ENCODE measurements at places on chromosomes 16 and 17.

DNA sequence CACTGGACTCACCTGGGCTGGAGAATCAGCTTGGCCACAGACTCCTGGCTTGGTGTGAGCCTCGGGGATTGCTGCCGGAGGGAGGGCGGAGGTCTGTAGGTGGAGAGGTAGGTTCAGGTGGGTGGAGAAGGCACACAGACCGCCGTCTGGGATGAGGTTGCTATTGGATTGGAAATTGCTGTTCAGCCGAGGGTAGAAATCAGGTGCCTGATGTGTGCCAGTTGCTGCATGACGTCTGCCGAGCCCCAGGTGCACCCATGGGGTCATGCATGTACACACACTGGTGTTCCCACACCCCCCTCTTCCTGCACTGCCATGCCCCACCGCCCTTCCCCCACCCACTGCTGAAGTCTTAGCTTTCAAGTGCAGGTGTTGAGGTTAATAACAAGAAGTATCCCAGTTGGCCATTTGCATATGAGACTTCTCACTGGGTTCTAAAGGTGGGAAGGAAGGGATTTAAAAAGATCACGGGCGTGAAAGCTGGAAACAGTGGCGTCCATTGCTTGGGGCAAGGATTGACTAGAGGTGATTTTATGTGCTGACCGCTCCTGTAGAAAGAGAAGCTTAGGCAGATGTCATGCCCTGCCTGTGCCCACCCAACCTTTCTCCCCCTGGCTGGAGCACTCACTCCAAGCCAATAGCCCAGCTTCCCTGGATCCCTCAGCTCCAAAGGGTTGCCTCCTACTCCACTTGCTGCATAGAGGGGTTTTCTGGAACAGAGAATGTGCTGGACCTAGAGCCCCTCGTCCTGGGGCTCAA, 193.6 kb downstream of the CCDC182 start:
- no peak for DNase-seq

- peak; percentile 71 for DNase-seq
These were observed 40.6 kb downstream of the GDE1 start for GRCh38 chr16:19481296-19481695.

- DNase-seq: peak; percentile 44
These were observed 38.4 kb downstream of the UTP18 start for GRCh38 chr17:51298508-51299371.

- no peak for DNase-seq
These were observed 299.8 kb downstream of the CNTNAP4 start for GRCh38 chr16:76577003-76577402.

DNA sequence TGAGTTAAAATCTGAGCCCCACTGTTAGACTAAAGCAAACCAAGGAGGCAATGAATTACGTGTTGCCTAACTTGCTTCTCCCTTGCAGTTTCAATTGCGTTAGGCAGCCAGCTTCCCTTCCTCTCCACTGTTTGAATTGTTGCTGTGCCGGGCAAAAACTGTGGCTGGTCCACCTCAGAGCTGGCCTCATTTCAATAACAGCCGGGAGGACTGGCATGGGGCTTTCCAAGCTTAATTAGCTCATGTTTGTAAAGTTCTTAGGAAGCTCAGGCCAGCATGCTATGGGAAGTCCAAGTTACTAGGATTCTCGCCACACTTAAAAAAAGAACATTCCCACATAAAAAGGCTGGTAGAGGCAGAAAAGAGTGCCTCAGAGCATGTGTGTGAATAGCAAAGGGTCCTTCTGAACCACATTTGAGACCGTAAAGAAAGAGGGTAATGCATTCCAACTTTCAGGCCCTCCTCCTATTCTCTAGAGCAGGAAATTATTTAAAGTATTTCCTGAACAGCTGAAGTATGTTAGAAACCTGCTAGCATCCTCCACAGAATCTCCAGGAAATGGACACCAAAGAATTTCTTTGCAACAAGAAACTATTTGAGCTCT, 79.0 kb upstream of the SMURF2 start:
- no peak for DNase-seq

- peak; percentile 31 for DNase-seq
These were observed 1.6 kb downstream of the CMIP start for GRCh38 chr16:81445966-81446906.

GRCh38 chr17:68560966-68561720, 40.0 kb downstream of the FAM20A start:
- no peak for DNase-seq

- DNase-seq: no peak
These were observed 23.9 kb upstream of the DHRS13 start for GRCh38 chr17:28926786-28927185.

GRCh38 chr17:68296217-68297191, 5.2 kb downstream of the ARSG start:
- DNase-seq: no peak

DNA sequence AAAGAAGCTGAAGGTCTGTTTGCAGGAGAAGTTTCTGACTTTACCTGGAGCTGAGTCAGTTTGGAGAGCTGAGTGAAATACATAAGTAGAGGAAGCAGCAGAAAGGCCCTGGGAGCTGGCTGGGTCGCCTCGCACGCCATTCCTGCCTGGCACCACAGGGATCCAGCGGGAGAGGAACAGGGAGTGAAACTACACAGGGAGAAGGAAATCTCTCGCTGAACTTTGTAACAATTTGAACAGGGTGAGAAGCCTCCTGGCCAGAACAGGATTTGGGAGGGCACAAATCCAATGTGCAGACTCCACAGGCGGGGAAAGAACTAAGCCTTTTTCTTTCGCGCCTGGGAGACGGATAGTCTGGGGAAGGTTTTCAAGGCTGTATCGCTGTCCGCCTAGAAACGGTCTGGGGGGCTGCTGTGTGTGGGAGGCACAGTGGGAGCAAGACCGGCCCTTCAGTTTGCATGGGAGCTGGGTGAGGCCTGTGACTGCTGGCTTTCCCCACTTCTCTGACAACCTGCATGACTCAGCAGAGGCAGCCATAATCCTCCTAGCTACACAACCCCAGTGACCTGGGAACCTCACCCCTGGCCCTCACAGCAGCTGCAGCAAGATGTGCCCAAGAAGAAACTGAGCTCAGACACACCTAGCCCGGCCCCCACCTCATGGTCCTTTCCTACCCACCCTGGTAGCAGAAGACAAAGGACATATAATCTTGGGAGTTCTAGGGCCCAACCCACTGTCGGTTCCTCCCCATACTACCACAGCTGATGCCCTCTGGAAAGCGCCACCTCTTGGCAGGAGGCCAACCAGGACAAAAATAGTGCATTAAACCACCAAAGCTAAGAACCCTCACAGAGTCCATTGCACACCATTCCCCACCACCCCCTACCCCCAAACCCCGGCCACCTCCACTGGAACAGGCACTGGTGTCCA, 778.6 kb downstream of the KCNJ2 start:
- DNase-seq: no peak

DNA sequence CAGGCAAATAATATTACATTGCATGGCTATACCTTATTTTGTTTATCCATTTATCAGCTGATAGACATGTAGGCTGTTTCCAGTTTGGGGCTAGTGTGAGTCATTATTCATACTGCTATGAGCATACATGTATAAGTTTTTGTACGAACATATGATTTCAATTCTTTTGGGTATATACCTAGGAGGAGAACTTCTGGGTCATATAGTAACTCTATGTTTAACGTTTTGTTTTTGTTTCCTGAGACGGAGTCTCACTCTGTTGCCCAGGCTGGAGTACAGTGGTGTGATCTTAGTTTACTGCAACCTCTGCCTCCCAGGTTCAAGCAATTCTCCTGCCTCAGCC, 2.4 kb upstream of the ITGAL start:
- DNase-seq: no peak

- DNase-seq: no peak
These were observed 1.8 kb downstream of the KNOP1 start for GRCh38 chr16:19716183-19716582.

DNA sequence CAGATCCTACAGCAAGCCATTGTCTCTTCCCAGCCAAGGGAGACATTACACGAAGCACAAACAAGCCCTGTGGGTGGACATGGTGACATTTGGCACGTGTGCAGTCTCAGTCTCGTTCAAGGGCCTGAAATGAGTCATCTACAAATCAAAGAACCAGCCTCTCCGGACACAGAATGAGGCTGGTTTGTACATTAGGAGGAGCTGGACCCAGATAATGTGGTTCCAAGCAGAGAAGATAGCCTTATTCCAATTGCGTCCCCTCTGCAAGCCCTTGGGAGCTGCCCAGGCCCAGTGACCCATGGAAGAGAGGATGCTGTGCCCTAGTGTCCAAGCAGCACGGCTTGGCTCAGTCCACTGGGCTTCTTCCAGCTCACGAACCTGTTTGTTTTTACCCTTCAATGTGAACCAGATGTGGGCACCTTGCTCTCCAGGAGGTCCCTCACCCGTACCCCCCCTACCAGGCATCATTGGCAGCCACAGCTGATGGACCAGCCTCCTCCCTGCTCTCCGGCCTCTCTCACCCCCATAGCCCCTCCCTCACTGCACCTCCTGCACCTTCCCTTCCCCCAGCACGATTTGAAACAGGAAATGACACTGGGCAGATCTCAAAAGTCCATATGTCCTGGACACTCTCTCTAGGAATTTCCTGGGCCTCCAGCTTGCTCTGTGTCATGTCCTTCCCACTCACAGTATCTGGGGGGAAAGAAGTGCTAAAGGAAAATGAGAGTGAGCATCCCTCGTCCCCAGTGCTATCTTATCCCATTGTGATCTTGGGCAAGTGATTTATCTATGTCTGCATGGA, 26.2 kb downstream of the KPNA2 start:
- no peak for DNase-seq

DNA sequence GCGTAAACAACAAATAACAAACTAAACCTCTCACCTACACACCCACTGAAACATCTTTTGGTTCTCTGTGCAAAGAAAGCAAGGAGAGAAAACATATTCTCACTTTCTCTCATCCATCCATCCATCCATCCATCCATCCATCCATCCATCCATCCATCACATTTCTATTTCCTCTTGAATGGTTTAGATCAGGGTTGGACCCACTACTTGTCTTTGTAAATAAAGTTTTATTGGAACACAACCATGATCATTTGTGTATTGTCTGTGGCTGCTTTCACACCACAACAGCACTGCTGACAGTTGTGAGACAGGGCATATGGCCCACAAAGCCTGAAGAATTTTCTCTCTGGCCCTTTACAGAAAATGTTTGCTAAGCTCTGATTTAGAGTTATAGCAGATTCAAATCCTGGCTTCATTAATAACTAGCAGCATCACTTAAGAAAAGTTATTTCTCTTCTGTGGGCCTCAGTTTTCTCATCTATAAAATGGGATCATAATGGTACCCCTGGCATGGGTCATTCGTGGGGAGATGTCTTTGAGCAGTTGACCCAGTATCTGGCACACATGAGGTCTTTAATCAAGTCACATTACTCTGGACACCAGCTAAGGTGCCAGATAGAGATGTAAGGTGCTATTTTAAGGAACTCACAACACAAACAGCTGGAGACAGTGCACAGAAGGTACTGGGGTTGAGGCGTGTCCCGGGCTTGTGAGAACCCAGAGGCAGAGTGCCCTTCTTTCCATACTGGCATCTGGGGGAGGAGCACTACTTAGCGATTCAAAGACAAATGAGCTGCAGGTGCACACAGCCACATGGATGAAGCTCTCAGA, 146.3 kb downstream of the CMIP start:
- DNase-seq: no peak

- peak; percentile 25 for DNase-seq
These were observed 4.2 kb downstream of the PSMD12 start for GRCh38 chr17:67362173-67362572.

DNA sequence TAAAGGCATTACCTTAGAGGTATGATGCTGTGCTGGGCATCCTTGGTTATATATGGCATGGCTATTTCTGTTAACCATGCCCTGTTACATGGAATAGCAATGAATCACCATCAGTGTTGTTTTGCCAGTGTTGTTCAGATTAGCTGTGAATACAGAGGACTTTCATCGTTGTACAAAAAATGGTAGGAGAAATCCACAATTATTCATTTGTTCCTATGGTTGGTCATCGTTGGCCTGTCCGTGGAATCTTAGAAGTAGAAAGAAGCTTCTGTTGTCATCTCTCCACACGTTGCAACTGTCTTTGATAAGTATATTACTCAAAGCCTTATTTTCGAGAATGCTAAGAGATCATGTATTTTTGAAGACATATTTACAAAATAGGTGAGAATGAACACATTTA, 114.3 kb upstream of the CACNG5 start:
- no peak for DNase-seq

DNA sequence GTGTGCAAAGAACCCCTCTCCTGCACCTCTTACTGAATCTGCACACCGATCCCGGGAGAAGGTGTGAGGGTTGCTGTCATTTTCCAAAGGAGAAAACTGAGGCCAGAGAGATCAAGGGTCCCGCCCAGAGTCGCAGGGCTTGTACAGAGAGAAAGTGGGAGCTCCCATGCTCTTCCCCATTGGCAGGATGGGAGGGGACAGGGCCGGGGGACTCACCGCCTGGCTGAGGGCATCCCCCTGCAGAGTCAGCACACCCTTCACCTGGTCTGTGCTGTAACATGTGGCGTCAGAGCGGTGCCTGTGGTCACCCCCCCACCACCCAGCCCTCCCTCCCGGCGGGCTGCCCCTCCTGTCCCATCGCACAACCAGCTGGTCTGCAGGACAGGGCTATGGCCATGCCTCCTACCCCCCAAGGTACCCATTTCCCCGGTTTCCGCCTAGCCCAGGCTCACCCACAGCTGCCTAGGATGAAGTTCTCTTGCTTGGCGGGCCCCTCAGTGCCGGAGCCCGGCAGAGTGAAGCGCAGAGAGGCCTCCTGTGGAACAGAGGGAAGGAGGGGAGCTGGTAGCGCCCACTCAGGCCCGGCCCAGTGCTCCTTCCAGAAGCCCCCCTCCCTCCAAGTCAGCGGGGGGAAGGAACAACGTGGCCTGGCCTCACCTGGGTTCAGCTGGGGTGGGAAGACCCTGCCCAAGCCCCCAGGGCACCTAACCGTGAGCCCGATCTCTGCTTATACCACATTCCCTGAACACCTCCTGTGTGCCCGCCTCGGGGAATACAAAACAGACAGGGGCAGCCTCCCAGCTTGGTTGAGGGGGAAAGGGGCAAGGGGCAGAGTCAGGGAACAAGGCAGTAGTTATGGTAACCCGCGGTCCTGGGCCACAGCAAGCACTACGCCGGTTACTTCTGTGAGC, 1.1 kb downstream of the ROGDI start:
- peak; percentile 50 for DNase-seq

DNA sequence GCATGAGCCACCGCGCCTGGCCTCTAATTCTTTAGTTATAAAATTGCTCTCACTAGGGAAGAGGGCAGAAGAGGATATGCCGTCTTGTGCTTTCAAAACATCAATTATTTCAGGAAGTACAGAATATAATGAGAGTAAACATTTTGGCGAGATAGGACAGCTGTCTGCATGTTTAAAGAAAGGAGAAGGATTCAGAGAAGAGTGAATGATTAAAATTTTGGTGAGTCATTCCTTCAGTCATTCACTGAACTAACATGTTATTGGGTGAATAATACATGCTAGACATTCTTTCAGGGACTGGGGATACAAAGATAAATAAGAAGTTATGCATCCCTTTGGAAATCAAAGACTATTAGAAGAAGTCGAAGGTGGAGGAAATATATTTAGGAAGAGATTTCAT, 590.3 kb upstream of the GOT2 start:
- no peak for DNase-seq

- DNase-seq: no peak
These were observed 63.0 kb upstream of the MED9 start for GRCh38 chr17:17413821-17414220.
